ENCODE measurements at places on chromosomes 16 and 17.

DNA sequence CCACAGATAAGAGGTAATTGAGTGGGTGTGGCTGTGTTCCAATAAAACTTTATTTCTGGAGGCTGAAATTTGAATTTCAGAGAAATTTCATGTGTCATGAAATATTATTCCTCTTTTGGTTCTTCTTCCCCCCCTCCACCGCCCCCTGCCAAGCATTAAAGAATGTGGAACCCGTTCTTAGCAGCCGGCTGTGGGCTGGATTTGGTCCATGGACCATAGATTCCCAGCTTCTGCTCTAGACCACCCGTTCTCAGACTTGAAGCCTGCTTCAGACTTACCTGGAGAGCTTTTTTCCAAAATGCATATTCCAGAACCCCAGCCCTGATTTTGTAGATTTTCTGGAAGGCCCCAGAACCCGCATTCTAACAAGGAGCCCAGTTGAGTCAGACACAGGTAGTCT, 15.1 kb upstream of the LASP1NB start:
- DNase-seq = no peak

DNA sequence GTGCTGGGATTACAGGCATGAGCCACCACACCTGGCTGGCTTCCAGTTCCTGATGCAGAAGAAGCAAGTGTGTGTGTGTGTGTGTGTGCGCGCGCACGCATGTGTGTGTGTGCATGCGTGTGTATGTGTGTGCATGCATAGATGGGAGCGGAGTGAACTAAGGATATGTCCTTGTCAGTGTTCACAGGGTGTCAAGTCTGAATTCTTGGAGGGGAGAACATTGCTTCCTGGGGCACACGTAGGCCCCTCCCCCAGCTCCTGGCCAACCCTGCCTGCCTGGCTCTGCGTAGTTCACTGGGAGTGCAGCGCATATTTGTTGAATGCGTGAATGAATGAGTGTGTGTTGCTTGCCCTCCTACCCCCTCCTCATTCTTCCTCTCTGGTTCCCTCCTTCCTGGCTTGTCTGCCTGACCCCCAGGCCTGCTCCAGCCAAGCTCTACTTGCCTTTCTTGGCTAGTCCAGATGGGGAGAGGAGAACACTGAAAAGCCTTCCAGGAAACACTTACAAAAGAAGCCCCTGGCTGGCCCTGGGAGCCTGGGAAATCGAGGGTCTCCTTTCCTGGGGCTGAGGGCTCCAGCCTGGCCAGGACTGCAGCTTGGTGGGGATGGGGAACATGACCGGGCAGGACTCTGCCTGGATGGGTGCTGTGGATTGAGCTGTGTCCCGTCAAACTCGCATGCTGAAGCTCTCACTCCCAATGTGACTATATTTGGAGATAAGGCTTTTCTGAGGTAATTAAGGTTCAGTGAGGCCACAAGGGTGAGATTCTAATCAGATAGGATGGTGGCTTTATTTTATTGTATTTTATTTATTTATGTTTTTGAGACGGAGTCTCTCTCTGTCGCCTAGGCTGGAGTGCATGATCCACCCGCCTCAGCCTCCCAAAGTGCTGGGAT, 27.9 kb downstream of the IGFBP4 start:
- DNase-seq = no peak

DNA sequence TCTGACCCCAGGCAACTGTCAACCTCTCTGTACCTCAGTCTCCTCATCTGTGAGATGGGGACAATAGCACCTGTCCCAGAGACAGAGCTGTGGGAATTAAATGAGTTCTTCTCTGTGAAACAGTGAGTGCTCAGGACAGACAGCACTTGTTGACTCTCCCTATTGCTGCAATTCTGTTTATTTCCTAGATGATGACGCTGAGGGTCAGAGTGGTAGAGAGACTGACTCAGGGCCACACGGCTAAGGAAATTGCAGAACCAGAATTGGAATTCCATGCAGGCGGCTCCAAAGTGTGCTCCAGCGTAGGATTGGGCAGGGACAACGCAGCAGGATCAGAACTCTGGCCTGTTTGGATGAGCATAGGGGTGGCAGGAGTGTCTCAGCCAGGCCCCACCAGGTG, 302.2 kb downstream of the C16orf95 start:
- no peak for DNase-seq

DNA sequence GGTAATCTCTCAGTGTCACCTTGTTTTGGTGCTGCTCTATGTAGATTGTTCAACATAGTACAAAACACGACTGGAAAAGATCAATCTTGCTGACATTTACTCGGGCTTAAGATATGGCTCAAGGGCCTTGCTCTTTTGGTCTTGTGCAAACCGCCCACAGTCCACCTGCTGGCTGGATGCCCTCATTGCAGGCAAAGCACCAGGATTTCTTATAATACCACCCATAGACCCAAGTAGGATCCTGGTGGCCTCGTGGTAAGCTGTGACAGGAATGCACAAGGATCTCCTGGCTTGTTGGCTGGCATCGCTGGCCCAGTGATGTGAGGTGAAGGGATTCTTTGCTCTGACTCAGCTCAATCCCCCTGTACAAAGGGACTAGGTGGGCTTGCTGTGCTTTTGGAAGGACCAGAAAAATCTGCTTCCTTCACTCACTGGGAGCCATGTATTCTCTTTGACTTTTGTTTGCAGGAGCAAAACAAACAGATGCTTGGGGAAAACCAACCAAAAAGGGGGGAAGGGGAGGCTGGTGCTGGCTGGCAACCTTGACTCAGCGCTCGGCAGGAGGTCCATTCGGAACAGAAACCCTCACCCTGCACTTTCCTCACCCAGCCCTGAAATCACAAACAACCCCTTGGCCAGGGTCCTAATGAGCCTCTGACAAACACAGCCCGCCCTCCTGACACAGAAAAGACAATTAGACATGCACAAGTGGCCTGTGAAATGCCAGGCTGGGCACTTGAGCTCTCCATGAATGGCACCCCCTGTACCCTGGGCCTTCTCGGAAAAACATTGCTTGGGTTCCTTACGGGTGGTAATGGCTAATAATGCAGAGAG, 36.6 kb upstream of the MED9 start:
- DNase-seq = peak; percentile 83

- no peak for DNase-seq
Measured at GRCh38 chr17:46979147-46979863, at the start of gene RPRML. Gene RPRML, minus strand, starts transcription at chr17:46979253. Its CDS starts 246 bp downstream, at chr17:46979007.

- no peak for DNase-seq
Measured at GRCh38 chr17:65123757-65124675, 13.2 kb upstream of the RGS9 start.

GRCh38 chr16:78395035-78395434, 295.6 kb downstream of the WWOX start:
- no peak for DNase-seq

GRCh38 chr16:83967838-83968305, at the start of gene NECAB2:
Gene NECAB2, plus strand, starts transcription at chr16:83968244. Its CDS starts 405 bp downstream, at chr16:83968649.
- DNase-seq = peak; percentile 73

Measured in GM19239 (cell line).